Stimulated activated CD8-positive, alpha-beta memory T cell treated with anti-CD3 and anti-CD28 coated beads, Interleukin-7, amount 100 ng/mL, for 48 hours (primary cell): ENCODE measurements at places on chromosomes 6 and 20.
A peak's percentile ranks its signal among the peaks of the same experiment; 100 is the strongest.

- no peak for DNase-seq
Observed at GRCh38 chr6:98384801-98385200, 449.6 kb upstream of the POU3F2 start.

DNA sequence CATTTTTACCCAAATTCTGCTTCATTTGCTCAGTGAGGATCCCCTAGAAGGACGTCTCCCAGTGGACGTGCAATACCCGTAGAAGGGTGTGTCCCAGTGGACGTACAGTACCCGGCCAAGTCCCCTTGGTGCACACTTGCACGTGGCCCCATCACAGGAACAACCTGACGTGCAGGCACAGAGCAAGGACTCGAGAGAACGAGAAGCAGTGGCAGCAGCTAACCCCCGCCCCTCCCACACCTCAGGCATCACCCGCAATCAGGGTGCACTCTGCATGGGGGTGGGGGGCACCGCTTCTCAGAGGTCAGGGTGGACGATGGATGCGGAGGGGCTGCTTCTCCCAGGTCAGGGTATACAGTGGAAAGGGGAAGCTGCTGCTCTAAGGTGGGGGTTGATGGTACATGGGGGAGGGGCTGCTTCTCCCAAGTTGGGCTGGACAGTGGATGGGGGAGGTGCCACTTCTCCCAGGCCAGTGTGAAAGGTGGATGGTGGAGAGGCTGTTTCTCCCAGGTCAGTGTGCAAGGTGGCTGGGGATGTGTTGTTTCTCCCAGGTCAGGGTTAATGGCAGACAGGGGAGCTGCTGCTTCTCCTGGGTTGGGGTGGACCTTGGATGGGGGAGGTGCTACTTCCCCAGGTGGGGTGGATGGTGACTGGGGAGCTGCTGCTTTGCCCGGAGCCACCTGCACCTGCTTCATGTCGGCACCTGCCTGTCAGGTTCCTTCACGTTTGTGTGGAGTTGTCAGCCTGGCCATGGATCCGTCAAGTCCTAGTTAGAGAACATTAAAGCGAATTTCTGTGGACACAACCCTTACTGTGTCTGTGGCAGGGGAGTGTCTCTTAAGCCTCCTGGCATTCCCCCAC, 1.0 kb upstream of the THBS2 start:
- no peak for DNase-seq

- DNase-seq: no peak
Observed at GRCh38 chr6:136962661-136963060, 40.6 kb downstream of the SLC35D3 start.

DNA sequence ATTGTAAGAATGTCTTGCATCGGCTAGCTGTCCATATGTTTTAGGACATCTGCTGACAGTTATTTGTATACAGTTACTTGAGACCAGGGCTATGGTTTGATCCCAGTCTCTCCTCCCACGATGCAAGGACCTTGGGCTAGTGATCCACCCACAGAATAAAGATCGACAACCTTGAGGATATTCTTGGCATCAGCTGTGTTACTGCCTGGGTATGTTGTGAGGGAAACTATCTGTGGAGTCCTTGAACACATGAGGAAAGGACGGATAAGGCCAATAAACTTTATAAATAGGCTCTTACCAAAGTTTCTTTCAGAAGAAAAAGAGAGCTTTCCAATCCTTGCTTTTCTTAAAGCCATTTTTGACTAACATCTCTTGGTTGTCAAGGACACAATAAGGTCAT, 70.8 kb upstream of the HEY2 start:
- DNase-seq: no peak

DNA sequence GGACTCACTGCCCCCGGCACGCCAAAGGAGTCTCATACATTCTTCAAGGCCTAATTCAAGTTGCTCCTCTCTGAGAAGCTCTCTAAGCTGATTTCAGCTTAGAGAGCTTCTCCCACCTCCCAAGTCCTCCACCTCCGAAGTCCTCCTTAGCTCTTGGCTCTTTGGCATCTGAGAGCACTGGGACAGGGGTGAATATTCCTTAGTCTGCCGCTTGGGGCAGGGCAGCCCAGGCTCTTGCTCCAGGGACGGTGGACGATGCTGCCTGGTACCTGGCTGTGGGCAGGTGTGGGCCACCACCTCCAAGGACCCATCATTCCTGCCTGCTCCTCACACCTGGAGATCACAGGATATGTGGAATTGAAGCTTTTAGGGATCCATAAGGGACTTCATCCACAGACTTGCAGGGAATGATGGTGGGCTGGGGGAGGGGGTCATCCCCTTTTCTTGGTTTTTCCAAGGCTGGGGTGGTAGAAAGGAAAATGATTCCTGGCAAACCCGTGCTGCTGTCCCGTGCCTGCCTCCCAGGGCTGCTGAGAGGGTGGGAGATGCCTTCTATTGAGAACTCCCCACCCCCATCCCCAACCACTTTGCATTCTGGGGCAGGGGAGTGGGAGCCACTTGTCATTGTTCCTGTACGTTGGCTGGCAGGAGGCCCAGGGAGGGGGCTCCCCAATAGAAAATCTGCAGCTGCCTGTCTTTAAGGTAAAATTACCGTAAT, 57.4 kb downstream of the ARHGAP40 start:
- no peak for DNase-seq

- DNase-seq: no peak
Observed at GRCh38 chr20:37315021-37315451, 25.6 kb downstream of the MANBAL start.

- no peak for DNase-seq
Observed at GRCh38 chr20:14959506-14960475, 622.4 kb upstream of the FLRT3 start.

GRCh38 chr20:3786126-3786484, 435 bp downstream of the CENPB start:
- DNase-seq: no peak

DNA sequence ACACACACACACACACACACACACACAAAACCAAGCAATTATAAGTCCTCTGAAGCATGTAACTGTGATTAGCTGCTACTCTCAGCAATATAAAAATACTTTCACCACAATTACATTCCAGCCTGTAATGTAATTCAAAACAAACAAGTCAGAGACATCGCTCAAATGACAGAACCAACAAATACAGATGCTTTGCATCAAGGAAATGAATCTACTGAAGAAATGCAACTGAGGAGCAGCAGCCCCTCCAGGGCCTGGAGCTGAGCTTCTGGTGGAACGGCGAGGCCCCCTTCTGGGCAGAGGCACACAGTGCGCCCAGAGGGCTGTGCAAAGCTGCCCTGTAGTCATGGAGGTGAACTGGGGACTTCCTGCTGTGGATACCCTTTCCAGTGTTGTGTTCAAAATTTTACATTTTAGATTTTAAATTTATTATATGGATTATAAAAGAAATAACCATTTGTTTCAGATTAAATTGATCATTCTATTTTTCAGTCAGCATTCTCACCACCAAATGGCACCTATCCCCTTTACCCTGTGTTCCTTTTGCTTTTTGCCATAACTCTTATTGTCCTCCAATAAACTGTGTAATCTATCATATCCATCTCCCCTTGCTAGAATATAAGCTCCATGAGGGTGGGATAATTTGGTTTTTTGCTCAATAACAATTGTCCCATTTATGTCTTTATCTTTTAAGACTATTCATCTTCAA, 23.2 kb downstream of the ADAT2 start:
- DNase-seq: peak; percentile 31

DNA sequence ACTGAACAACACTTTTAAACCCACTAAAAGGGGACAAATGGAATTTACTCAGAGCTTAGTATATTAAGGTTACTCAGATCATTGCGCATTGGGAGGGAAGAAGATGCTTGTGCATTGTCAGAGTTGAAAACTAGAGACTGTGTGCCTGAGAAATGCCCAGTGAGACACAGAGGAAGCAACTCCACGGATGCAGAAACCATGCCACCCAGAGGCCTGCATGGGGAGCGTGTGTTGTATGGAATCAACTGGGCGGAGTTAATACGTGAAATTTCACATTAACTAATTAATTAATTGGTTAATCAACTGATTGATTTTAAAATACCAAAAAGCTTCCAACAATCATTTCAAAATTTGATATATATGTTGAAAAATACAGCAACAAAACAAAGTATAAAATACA, 391.6 kb downstream of the PLCB1 start:
- no peak for DNase-seq

DNA sequence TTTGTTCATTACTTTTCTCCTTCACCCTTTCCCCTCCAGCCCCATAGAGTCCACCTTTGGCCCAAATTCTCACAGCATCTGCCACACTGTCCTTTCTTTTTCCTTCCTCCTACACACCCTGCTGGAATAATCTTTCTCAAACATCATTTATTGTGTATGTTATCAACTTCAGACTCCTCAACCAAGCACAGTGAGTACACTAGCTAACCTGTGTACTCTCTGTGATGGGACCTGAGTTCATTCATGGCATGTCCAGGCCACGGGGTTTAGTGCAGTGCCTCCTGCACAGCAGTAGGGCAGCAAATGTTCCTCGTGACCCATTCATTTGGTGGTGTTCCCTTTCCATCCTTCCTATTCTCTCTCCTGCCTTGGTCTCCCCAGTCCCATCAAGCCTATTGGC, 7.1 kb upstream of the ARMC12 start:
- DNase-seq: no peak

GRCh38 chr6:88208726-88209125, 42.6 kb upstream of the CNR1 start:
- no peak for DNase-seq

DNA sequence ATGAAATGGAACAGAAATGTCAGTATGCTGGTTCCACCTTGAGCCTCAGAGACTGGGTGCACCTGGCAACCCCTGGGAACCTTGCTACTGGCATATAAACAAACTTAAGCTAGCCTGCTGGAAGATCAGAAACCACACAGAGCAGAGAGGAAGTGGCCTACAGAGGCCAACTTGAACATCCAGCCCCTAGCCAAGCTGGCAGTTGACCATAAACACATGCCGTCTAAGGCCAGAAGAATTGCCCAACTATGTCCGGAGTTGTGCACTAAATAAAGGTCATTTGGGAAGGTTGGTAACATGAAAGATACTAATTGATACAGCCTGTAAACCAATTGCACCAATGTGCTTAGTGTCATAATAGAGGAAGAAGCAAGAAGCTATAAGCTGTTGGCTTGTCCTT, 266.6 kb upstream of the BTBD3 start:
- no peak for DNase-seq

GRCh38 chr6:147709396-147710272, 201.1 kb downstream of the SAMD5 start:
- DNase-seq: no peak

- no peak for DNase-seq
Observed at GRCh38 chr6:41181566-41181965, 18.6 kb upstream of the TREM2 start.

DNA sequence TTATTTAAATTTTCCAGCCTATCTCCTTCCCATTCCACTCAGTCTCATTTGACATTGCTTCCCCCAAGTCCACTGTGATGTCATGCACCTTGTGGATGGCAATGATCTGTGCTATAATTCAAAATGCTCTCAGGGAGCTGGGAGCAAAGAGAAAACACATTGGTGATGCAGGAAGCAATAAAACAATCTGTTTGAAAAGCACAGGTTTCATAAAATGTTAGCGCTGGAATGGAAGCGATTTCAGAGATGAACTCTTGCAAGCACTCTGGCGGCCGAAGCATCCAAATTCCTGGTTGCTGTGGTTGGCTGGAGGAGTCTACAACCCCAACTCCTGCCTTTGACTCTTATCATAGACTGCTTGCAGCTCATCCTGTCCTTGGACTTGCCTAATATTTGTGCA, 167.0 kb downstream of the GMPR start:
- no peak for DNase-seq

GRCh38 chr6:168528474-168529095, 87.6 kb downstream of the SMOC2 start:
- no peak for DNase-seq

- DNase-seq: no peak
Observed at GRCh38 chr20:2708073-2708415, 15.5 kb downstream of the EBF4 start.

DNA sequence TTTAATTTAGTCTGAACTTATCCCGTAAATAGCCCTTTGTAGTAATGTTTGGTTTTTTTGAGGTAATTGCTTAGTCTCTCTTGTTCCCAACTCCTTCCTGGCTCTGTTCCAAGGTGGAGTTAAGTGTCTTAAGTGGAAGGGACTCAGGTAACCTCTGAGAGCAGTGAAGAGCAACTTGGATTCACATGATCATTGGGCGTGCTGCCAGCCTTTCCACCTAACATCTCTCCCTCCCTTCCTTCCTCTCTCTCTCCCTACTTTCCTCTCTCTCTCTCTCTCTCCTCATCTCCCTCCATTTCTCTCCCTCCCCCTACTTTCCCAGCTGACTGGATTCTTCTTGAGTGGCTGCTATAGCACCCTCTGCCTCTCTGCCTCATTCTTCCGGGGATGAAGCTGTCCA, 232.9 kb upstream of the SASH1 start:
- DNase-seq: no peak

DNA sequence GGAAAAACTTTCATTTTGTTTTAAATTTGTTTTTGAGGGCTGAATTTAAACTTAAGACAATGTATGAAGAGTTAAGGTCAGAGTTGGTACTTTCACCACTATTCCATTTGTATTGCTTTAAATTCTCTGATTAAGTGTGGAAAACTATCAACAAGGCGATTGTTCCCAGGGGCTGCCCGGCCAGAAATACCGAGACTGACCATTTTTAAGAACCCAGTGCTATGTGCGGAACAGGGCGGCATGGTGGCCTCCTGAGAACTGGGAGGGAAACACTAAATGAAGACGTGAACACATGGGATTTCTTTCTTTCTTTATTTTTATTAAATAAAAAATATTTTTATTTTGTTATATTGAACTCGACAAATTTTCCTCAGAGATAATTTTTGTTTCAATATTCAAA, 221.2 kb upstream of the QKI start:
- no peak for DNase-seq

DNA sequence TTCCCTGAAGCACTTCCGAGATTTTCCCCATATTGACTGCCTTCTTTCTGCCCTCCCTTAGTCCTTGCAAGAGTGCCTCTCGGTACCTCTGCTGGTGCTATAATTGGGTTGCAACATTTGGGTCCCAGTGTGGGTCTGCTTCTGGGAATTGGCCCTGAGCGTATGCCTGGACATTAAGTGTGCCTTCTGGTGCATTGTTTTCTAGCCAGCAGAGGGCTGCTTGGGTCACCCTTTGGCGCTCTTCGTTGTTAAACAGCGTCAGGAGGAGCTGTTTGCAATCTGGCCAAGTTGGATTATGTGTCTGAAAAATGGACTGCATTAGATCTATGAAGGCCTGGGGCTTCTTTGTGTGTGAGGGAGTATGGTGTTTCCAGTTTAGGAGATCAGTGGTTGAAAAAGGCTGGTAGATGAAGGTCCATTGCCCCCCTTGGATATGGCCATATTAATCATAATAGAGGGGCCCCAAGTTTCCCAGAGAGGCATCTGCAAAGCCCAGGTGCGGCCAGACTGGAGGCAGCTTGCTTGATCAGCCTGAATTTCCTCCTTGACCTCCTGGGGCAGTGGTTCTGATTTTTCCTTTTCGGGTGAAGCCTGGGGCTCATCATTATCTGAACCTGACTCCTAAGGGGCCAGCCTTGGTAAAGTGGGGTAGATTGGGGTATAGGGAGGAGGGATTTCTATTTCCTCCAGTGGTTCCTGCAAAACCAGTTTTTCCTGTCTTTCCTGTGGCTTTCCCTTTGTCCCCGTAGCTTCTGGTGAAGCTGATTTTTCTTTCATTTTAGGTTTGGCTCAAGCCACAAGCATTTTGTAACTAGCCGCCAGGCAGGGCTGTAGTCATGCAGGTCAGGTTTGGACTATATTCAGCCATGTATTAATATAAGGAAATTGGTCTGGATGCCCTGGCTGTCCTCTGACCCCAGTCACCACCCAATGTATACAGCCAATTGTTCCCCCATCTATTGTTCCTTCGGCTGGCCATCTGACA, 85.4 kb upstream of the GPR6 start:
- DNase-seq: no peak
